Mammary epithelial cell (primary cell): ENCODE measurements at places on chromosomes 4 and X. TPM values are rescaled to one million over a fixed set of nuclear protein-coding genes. Genes with fewer than 3 reads are reported as not detected.

The GUCY1B1 gene
- polyA plus RNA-seq = 0.77 TPM

The APBB2 gene
- 60.8 TPM for polyA plus RNA-seq

The GPR34 gene
- polyA plus RNA-seq = not detected

The WDR17 gene
- polyA plus RNA-seq = 0.18 TPM

The BEX1 gene
- 0.09 TPM for polyA plus RNA-seq

DNA sequence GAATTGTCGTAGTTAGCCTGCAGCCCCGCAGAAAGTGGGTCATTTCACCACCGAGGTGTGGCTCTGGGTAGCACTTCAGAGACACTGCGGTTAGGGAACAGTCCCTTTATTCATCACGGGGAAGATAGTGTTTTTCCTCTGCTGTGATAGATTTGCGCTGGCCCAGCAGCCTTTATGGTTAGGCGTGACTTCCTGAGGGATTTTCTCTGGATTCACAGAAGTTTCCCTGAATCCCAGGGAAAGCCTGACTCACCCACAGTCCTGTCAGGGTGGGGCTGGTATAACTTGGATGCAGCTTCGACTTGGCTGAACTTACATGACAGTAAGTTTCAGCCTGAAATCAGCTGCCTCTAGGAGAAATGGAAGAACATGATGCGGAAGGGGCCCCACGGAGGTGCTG lies 196.3 kb upstream of the HHIP start:
- DNase-seq = no peak

DNA sequence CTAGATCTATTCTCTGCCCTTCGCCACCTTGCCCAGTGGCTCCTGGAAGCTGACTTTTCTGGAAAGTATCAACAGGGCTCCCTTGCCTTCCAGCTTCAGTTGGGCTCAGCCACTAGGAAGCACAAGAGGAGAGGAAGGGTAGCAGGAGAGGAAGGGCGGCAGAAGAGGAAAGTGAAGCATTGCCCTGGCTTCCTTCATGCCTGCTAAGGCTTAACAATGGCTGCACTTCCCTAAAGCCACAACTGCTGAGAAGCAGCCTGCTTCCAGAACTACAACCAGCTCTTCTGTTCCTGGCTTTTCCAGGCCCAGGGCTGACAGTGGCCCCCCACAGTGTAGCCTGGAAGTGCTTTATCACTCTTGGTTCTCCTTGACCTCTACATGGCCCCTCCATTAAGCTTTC lies 29.1 kb upstream of the PGM2 start:
- no peak for DNase-seq

DNA sequence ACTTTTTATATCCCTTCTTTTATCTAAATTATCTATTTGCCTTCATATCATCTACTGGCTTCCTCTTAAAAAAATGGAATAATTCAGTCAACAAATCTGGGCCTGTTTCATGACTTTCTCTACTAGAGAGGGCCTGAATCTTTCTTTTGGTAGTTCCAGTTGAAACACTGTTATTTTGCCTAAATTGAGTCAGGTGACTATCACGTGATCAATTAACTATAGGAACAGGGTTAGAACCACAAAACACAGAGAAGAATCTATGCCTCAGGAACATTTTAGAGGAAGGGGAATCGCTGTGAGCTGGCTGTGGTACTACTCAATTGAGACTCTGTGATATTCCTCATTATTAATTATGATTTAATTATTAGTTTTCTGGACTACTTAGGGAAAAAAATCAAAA lies 736.7 kb upstream of the PITX2 start:
- DNase-seq = no peak

DNA sequence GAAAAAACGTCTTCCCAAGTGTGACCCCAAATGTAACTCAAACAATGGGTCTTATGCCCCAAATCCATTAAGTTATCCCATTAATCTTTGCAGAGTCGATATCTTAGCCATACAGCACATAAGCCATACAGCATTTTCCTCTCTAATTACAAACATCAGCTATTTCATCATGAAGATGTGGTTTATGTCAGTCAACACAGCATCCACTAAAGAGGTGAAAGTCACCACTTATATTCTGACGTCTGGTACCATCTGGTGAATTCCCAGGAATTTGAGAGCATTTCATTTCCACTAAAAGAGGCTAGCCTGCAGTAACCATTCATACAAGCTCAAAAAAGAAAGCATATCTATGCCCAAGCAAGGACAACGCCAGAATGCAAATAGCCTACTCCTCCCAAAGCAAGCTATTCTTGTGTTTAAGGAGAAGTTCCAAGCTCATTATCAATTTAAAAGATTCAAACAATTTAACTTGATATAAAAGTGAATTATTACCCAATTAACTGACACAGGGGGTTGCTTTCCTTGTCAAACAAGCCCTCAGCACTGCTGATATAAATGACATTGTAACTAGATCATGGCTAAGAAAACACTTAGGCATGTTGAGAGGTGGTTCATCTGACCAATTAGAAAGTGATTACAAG lies 203.3 kb downstream of the ANTXR2 start:
- no peak for DNase-seq

DNA sequence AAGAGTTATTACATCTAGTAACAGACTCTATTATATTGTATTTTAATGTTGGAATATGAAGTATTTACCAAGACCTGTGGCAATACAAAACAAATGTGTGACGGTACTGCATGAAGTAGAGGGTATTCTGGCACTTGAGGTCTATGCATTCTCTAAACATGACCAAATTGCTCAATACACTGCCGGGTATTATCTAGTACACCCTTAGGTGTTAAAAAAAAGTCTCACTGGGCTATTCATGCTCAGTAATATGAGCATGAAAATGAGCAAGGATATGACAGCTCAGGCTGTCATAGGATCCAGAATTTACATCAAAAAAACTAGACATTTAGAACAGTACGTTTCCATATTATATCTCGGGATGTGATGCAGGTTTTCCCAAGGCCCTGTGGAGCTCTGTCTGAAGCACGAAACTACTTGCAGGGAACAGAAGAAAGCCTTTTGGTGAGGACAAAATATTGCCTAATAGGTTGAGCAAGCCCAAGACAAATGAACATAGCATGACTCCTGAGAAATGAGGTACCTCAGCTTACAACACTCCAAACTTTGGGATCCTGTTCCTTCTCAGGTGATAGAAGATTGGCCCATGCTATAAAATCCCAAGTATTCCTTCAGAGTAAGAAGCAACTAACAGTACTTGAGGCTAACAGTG lies 74.1 kb upstream of the MAOA start:
- peak; percentile 73 for DNase-seq

DNA sequence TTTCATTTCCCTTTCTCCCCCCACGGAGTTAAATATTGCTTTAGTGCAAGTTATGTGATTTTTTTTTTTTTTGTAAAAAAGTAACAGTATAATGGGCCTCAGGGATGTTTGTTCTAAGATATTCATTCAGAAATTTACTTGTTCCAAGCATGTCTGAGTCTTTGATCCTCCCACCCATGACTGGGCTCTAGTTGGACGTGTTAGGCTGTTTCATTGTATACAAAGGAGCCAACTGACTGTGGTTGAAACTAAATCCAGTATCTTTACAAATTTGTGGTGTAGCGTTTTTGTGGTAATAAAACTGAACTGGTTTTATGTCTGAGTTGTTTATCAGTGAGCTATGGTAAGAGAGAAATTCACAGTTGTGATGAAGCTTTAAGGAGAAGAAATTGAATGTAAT lies 74.1 kb downstream of the DOCK11 start:
- peak; percentile 13 for DNase-seq

DNA sequence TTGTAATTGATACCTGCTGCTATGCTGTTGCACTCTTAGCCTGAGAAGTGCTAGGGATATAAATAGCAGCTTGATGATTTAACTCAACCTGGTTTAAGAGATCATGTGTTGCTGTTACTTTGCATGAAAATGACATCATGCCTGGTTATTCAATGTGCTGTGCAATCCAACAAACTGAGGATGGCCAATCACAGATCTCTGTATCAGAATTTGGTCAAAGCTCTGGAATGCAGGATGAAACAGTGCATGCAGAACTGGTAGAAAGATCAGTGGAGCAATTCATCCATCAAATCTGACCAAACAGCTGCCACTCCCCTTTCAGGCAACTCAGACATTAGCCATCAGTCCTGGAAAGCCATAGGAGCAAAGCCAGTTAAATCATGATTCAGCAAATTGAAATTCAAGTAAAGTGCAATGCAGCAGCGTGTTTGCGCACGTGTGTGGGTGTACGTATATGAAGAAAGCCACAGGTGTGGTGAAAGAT lies 160.3 kb upstream of the RASGEF1B start:
- peak; percentile 99 for DNase-seq

DNA sequence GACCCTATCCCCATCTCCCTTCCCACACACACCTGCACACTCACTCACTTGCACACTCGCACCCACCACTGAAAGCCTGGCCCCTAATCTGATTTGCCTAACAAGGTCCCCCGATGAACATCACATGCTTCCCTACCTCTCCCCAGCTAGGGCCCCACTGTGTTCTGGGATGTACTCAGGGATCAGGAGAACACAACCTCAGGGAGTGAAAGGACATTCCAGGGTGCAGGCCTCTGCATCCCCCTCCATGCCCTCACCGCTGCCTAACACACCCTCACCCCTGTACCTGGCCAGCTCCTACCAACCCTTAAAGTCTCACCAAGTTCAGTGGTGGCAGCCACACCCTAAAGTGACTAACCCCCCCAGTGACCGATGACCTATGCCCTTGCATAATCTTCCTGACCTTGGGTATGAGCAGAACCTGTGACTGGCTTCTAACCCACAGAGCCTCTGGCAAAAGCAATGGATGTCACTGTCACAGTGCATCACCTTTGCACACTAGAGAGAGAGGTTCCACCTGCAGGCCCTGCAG lies 2.4 kb upstream of the AFAP1 start:
- DNase-seq = no peak
